ENCODE measurements at places on chromosomes 3 and 15.
A peak's percentile ranks its signal among the peaks of the same experiment; 100 is the strongest.

DNA sequence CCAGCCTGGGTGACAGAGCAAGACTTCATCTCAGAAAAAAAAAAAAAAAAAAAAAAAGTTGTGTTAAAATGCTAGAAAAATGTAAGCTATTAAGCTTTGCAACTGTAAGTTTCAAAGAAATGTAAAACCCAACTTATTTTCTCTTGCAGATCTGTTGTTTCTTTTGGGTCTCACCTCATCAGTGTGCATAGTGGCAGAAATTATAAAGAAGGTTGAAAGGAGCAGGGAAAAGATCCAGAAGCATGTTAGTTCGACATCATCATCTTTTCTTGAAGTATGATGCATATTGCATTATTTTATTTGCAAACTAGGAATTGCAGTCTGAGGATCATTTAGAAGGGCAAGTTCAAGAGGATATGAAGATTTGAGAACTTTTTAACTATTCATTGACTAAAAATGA, 25.6 kb downstream of the ASTE1 start:
- DNase-seq, result no peak

GRCh38 chr3:46110701-46111493, 83.6 kb upstream of the XCR1 start:
- no peak for DNase-seq

DNA sequence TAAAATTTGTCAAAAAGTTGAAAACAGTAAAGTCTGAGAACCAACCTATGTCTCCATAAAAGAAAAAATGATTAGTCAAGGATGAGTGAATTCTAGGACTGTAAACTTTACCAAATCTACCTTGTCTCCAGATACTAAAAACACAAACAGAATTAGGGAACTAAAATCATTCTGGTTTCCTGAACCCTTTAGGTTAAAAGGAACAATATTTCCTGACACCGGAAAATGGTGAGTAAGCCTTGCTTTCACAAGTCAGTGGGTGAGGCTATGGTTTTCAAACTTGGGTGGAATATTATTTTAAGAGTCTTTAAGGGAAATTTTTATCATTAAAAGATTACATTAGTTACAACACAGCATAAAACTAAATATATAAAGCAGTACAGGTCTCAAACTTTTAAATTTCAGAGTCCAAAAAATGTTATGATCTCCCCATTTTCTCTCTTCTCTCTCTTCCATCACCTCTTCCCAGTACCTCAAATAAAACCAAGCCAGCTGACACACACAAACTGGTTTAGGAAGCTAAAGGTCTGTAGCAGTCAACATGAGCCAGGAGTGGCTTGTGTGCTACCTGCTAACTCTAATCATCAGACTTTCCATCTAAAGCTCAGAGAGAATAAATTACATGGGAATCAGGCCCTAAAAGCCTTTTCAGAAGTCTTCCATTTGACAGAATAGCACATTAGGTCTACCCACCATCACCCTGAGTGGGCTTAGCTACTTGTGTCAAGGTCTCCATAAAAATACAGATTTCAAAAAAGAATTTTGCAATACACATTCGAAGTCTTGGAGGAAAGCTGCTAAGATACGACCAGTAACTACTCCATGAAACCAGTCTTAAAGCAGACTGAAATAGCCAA, 2.2 kb downstream of the SLC12A6 start:
- peak; percentile 64 for DNase-seq

- peak; percentile 43 for DNase-seq
Observed at GRCh38 chr15:38486936-38487335, 33.0 kb downstream of the FAM98B start.

GRCh38 chr3:115790759-115791158, 167.4 kb downstream of the GAP43 start:
- peak; percentile 81 for DNase-seq

DNA sequence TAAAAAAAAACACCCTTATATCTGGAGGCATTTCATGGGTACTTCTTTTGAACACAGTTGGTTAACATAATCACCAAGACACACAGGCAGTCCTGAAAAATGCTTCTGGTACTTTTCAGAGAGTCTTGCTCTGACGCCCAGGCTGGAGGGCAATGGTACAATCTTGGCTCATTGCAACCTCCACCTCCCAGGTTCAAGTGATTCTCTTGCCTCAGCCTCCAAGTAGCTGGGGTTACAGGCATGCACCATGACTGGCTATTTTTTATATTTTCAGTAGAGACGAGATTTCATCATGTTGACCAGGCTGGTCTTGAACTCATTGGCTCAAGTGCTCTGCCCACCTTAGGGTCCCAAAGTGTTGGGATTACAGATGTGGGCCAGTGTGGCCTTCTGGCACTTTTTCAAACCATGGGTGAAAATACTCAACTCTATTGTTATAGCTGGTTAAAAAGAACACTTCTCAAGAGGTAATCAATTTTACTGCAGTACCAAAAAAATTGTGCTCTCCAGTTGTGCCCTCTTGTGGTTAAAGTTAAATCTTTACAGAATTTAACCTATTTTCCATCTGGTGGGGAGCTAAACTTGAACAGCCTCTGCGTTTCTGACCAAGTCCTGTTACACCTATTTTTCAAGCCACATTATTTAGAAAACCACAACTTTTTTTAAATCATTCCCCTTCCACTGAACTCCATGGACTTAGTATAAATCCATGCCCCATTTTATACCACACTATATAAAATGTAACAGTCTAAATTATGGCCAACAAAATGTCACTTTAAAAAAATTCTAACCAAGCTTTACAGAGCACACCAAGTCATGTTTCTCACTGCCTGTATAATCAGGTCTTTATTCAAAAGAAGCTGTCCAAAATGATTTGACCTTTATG, 1.2 kb upstream of the SNAPC5 start:
- DNase-seq, result peak; percentile 39

- no peak for DNase-seq
Observed at GRCh38 chr3:195034541-195034940, 236.4 kb downstream of the XXYLT1 start.

GRCh38 chr15:81311752-81312464, 12.0 kb downstream of the STARD5 start:
- DNase-seq, result no peak

- no peak for DNase-seq
Observed at GRCh38 chr3:10770547-10770946, 45.5 kb upstream of the SLC6A11 start.

GRCh38 chr3:31906182-31906581, 74.9 kb downstream of the OSBPL10 start:
- no peak for DNase-seq

GRCh38 chr3:125679258-125679657, 84.0 kb upstream of the OSBPL11 start:
- no peak for DNase-seq

DNA sequence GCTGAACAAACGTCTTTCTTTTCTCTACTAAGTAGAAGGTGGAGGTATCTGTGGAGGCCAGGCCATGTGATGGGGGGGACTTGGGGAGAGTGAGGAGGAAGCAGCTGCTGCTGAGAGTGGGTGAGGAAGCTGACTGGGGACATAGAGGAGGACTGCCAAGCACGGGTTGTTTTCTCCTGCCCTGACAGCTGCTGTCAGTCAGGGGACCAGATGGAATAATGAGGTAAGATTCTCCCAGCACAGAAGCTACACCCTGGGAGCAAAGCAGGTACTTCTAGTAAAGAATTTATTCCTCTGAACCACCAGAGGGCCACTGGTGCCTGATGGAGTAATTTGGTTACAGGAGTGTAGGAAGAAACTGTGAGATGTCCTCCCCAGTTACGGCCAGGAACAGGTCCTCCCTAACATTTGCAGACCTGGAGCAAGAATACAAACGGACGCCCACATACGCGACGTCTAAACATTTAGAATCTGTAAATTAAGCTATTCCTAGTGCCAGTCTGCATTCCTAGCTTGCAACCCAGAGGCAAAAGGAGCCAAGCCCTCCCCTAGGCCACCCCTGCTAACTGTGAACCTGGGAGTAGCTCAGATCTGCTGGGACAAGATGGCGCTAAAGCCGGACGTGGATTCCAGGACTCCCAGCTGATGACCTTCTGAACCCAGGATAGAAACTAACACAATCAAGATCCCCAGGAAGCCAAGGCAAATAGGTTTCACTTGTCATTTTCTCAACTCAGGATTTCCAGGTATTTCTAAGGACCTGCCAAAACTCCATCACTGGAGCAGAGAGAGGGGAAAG, 14.8 kb downstream of the CRYGS start:
- no peak for DNase-seq

DNA sequence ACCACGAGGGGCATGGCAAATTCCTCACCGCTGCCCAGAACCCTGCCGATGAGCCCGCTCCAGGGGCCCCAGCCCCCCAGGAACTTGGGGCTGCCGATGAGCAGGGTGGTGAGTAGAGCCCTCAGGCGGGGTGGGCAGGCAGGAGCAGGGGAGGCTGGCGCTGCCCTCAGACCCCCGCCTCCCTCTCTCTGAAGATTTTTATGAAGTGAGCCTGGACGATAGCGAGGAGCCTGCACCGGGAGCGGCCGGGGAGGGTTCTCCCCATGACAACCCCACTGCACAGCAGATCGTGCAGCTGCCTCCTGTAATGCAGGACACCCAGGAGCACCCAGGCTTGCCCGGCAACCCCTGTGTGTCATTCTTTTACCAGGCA, 56.7 kb upstream of the UBE2Q2 start:
- no peak for DNase-seq

DNA sequence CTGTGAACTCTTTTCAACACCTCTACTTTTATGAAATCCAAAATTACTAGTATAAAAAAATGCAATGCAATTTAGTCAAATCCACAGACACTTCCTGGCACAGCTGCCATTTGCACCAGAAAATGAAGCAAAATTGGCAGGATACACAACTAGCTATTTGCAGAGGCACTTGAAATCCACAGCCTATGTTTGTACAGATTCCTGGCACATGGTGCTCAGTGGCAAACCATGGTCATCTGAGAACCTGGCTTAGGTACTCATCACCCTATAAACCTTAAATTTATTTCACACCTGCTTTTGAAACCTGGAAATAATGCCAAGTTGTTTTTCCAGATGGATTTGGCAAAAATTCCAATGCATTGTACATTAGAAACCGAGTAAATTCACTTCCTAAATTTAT, 20.2 kb upstream of the PPM1L start:
- DNase-seq, result no peak

- DNase-seq, result no peak
Observed at GRCh38 chr3:116356056-116356455, 89.2 kb downstream of the LSAMP start.

DNA sequence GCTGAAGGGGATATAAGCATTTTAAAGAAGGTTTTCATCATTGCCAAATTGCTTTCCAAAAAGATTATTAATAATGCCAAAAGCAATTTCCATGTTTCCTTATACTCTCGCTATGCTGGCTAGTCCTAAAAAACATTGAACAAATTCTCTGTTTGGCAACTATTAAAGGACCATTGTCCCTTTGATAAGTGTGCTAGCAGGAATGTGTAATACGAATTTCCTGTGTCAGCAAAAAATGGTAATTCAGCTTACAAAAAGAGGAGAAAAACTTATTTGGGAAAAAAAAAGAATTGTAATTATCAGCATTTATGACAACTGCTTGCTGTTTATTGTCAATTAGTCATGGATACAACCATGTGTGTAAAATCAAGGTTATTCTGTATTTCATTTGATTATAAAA, 138.6 kb downstream of the TBL1XR1 start:
- no peak for DNase-seq

GRCh38 chr3:59775761-59776325, 726.0 kb upstream of the CFAP20DC start:
- DNase-seq, result no peak

DNA sequence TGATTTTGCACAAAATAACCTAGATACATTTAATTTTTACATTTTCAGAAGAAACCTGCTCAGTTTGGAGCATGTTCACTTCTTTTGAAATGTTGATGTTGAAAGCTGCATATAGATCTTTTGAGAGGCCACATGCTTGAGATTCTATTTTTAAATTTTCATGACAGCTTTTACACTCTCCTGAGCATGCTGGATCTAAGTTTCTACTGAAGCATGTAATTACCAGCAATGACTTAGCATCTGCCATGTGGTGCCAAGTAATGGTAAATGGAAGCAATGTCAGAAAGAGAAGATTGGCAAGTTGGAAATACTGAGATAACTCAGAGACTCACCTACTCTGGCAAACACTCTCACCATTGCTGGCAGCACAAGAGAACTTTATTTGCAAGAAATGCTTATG, 310.6 kb downstream of the NSUN3 start:
- no peak for DNase-seq

GRCh38 chr3:10457560-10457959, 47.8 kb downstream of the ATP2B2 start:
- DNase-seq, result no peak

- no peak for DNase-seq
Observed at GRCh38 chr3:194364652-194365434, 4.7 kb downstream of the LRRC15 start.

DNA sequence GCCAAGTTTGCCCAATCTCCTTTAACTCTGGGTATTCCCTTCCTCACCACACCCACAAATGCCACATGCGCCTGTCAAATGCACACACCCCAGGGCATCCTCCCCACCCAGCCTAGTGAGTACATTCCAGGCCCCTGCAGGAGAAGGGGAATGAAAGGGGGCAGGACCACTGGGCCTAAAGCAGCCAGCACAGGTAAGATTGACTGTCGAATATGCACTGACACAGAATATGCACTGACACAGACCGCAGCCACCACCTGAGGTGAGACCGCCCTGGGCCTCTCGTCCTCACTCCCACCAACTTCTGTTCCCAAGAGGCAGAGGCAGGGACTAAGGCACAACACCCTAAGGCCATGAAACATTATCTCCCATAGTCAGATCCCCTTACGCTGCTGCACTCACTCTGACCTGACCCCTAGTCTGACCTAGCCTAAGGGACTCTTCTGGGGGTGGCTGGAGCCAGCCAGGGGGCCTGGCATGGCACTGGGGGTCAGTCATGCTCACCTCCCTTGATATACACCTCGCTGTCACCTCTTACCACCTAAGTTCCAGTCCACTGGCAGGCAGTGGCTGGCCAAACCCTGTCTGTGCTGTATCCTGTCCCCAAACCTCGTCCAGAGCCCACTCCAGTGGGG, 10.8 kb downstream of the AP3B2 start:
- no peak for DNase-seq

DNA sequence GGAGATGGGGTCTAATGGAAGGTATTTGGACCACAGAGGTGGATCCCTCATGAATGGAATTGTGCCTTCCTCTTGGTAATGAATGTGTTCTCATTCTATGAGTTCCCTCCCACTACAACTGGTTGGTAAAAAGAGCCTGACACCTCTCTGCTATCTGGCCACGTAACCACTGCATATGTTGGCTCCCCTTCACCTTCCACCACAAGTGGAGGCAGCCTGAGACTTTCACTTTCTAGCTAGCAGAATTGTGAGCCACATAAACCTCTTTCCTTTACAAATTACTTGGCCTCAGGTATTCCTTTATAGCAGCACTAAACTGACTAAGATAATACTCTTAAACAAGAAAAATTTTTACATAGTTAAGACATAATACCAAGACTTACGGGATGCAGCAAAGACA, 155.3 kb downstream of the NR1I2 start:
- peak; percentile 84 for DNase-seq

Measured in activated CD4-positive, alpha-beta T cell treated with anti-CD3 and anti-CD28 coated beads, Interleukin-2, Interleukin-6, amounts not matched to agents 100 ng/mL and 50 ng/mL, durations not matched to agents 16 hours and 8 hours (primary cell).